ENCODE measurements at places on chromosomes 7 and 10.

DNA sequence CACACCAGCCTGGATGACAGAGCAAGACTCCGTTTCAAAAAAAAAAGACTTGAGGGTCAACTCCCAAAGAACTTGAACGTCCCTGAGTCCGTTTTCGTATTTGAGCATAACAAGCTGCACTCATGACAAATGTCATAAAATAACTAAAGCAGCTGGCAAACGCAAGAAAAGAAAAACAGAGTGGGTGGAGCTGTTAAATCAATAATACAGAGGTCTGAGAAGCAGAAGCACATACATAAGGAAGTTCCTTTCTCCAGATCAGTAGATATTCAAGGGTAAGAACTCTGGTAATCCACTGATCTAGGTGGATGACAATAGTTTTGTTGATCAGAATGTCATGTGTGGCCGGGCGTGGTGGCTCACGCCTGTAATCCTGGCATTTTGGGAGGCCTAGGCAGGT is 150.1 kb downstream of the FAM107B start:
- DNase-seq: no peak

DNA sequence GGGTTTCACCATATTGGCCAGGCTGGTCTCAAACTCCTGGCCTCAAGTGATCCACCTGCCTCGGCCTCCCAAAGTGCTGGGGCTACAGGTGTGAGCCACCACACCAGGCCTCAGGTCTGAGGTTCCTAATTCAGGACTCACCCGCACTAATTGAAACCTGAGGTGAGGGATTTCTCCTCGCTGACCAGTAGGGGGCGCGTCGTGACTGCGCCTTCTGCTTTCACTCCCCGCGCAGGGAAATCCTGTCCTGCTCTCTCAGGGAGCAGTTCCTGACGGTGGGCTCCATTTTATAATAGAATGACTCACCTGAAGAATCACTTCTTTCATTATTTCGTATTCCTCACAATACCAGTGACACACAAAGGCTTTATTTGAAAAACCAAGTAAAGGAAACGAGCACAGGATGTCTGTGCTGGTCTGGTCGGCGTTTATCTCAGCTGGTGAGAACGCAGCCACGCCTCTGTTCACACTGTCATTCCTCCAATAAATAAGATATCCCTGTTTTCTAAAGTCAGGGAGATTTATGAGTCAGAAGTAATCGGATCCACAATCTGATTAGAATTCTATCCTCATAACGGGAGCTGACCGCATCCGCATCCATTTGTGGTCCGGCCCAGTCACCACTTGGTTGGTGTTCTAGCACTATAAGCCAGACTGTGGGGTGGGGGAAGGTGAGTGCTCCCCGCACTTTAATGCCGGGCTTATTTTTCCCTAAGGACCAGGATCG is 35.4 kb downstream of the BAG3 start:
- peak; percentile 86 for DNase-seq

- no peak for DNase-seq
Observed at GRCh38 chr10:17787087-17787961, 21.8 kb upstream of the MRC1 start.

- no peak for DNase-seq
Observed at GRCh38 chr7:114856625-114857024, 65.3 kb upstream of the MDFIC start.

GRCh38 chr7:4805984-4806300 is 30.5 kb downstream of the AP5Z1 start:
- no peak for DNase-seq

- DNase-seq: no peak
Observed at GRCh38 chr10:81532403-81532802, 342.6 kb upstream of the NRG3 start.

- DNase-seq: no peak
Observed at GRCh38 chr7:1372063-1372462, 87.2 kb downstream of the MICALL2 start.

GRCh38 chr10:103147645-103148044 is 45.4 kb downstream of the NT5C2 start:
- no peak for DNase-seq

- no peak for DNase-seq
Observed at GRCh38 chr7:1546909-1547776, 8.9 kb downstream of the TMEM184A start.

DNA sequence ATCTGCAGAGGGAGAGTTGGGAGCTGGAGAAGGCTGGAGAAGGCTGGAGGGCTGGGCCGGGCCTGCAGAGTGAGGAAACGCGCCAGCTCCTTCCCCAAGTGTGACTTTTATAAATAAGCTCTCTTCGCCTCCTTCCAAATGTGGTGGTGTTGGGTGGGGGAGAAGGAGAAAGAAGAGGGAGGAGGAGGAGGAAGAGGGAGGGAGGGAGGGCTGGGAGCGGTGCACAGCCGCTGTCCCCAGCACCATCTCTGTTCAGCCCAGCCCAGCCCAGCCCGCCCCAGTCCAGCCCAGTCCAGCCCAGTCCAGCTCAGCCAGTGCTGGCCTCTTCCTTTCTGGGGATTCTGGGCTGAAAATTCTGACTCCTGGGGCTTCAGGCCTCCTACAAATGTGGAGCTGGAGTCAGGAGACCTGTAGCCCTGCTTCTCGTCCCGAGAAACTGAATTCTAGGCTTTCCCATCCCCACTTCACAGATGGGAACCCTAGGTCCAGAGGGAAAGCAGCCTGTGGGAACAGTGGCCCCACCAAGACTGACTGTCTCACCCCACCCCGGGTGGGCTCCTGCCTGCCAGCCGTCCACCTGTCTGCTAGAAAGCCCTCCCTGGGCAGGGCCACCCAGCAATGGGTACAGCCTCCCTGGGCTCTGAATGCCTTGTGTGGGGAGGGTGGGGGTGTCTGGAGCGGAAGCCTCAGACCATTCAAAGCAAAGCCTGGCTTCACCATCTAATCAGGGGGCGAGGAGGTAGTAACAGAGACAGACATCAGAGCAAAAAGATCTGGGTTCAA is 2.3 kb downstream of the STX1A start:
- DNase-seq: peak; percentile 35

DNA sequence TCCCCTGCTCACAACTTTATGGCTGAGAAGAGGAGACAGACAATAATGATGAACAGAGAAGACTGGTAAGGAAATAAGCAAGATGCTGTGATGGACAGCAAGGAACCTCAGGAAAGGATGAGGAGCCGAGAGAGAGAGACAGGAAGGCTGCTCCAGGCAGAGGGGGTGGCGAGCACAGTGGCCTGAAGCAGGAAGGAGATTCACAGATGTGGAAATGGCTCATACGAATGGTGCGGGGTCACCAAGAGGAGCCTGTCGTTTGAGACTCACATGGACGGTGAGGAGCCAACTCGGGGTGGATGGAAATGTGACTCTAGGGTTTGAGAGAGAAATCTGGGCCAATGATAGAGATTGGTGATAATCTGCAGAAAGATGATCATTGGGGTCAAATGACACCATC is 43.7 kb downstream of the KIAA1549 start:
- DNase-seq: no peak

Measured in activated CD8-positive, alpha-beta T cell treated with anti-CD3 and anti-CD28 coated beads for 36 hours (primary cell).